COR-L47 (cell line): ENCODE measurements at places on chromosomes 7 and 10.

- DNase-seq: no peak
These were observed 233.4 kb downstream of the WDR37 start for GRCh38 chr10:1289591-1289990.

GRCh38 chr7:107560898-107561516 lies 2.7 kb downstream of the COG5 start:
- no peak for DNase-seq

DNA sequence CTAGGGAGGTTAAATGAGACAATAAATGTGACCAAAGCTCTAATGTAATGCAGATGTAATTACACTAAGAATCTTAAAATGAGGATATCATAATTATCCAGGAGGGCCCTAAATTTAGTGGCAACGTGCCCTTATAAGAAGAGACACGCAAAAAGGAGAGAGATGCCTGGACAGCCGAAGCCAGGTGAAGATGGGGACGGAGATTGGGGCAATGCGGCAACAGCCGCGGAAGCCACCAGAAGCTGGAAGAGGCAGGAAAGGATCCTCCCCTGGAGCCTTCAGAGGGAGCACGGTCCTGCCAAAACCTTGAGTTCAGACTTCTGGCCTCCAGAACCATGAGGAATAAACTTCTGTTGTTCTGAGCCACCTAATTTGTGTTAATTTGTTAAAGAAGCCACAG lies 25.3 kb upstream of the C10orf71 start:
- DNase-seq: no peak

DNA sequence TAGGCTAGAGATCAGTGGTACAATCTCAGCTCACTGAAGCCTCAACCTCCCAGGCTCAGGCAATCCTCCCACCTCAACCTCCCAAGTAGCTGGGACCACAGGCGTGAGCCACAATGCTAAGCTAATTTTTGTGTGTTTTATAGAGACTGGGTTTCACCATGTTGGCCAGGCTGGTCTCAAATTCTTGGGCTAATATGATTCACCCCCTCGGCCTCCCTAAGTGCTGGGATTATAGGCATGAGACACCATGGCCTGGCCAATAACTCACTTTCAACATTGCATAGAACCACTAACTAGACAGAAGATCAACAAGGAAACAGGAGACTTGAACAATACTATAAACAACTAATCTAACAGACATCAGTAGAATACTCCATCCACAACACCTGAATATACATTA lies 191.7 kb downstream of the LRRN3 start:
- no peak for DNase-seq

- no peak for DNase-seq
These were observed 1.4 kb downstream of the LRRC18 start for GRCh38 chr10:48938281-48938680.

- DNase-seq: peak; percentile 28
These were observed 9.3 kb downstream of the DIP2C start for GRCh38 chr10:680146-680545.

- DNase-seq: no peak
These were observed 387.3 kb upstream of the NPVF start for GRCh38 chr7:25615593-25615992.

GRCh38 chr10:69479240-69480067 lies 28.2 kb downstream of the TSPAN15 start:
- peak; percentile 9 for DNase-seq

DNA sequence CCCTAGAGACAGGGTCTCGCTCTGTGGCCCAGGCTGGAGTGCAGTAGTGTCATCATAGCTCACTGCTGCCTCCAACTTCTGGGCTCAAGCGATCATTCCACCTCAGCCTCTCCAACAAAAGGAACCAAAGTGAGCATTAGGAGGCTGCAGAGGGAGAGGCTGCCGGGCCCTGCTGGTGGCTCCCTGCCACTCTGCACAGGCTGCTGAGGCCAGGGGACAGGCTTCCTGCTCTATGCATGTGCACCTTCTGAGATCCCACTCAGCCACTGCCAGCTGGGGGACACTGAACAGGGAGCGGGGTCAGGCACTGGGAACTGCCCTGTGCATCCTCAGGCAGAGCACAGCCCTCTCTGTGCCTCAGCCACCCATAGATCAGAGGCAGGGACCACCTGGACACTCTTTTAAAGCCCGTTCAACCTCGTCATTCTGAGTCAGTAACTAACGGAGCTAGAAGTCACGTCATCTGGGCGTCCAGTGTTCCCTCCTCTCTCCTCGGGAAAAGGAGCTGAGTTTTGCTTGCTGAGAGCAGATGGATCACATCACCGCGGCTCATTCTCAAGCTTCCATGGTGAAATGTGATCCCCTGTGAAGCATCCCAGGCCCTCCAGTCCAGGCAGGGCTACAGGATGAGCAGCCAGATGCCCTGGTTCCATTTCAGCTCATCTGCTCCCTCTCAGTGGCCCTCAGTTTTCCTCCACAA lies 109.6 kb downstream of the MYL10 start:
- DNase-seq: no peak

DNA sequence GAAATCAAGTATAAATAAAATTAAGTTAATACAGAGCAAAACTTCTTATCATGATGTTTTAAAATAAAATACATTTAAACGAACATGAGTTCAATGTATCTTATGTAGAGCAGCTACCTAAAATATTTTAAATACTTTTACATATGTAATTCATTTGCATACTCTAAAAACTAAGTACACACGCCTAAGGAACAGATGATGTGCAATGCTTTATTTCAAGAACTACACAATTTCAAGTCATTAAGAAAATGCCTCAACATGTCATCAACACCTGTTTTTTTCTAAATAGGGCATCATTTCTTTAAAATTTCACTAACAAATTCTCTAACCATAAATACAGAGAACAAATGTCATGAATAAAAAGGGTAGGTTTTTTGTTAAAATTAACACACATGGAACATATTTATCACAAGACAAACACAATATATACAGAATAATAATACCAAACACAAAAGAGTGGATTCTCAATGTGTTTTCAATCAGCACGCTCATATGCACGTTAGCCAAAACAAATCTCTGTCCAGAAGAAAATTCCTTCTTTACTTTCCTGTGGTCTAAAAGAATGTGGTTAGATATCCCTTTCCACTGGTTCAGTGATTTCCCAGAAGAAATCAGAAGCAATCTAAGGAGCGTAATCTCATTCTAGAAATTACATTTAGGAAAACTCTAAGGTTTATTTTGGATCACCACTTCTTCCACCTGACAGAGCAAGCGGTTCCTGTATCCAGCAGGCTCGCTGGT lies 73.0 kb upstream of the PFKP start:
- DNase-seq: no peak

- DNase-seq: no peak
These were observed 817.6 kb downstream of the TNS3 start for GRCh38 chr7:46764100-46764936.

DNA sequence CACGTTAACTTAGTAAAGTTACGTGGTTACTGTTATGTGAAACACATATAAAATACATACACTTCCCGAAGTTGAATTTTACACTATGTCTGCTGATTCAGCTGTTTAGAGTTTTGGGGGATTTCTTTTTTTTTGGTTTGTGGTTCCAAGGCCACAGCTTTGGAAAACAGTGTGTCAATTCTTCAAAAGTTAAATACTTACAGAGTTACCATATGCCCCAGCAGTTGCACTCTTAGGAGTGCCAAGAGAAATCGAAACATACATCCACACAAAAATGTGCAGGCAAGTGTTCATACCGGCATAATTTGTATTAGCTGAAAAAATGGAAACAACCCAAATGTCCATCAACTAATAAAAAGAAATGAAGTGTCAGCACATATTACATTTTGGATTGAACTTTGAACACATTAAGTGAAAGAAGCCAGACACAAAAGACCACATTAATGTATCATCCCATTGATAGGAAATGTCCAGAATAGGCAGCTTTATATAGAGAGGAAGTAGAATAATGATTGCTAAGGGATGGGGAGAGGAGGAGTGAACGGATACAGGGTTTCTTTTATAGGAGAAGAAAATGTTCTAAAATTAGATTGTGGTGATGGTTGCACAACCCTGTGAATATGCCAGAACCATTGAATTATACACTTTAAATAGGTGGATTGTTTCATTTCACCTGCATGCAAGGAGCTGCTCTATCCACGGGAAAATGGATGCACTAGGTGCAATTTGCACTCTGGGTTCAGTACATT lies 17.6 kb downstream of the APBB1IP start:
- no peak for DNase-seq

DNA sequence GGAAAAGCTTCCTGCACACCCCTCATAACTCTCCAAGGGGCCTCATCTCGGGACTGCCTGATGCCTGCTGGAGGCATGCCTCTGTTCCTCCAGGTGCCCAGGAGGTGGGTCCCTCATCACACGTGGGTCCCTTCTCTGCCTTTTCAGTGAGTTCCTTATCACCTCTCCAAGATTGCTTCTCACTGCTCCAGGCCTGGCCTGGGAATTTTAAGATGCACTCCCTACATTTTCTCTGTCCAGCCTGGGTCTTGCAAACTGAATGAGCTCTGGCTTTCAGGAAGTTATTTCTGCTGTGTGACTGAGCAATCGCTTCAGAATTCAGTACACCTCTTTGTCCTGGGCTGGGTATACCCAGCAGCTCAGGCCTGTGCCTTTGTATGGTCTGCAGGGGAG lies 43.8 kb downstream of the LRRC18 start:
- DNase-seq: no peak

DNA sequence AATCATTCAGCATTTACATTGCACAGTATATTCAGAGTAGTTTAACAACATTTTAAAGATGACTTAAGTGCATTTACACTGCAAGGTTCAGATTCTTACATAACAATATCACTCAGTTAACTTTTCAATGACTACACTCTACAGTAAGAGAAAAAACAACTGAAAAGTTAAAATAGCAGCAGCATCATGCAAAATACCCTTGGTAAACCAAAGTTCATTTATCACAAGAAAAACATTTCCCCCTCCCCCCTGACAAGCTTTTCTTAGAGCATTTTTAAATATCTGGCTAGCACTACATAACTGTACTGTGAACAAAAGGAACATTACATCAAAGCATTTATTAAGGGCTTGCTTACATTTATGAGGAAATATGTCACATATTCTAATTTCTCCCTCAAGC lies 179.5 kb upstream of the HGF start:
- no peak for DNase-seq

DNA sequence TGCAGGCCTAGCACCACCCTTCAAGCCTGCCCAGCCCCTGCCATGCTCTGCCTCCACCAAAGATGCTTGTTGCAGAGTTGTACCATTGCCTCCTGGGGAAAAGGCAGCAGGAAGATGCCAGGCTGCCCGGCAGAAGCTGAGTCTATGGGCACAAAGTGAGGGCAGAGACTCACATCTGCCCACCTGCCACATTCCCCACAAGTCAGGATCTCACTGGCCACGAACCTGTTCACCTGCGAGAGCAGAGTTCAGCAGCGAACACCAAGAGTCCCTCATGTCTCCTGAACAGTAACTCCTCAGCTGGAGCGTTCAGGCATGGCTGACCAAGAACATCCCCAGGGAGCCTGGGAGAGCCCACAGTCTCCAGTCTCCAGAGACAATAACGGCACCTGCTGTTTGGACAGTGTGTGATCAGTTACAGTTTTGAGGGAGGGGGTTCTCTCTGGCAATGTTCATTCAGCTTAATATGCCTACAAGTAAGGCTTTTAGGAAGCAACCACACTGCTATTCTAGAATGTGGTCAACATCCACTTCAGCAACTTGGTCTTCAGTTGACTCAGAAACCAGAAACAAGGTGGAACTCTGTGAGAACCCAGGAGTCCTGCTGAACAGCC lies 78.5 kb downstream of the GRID1 start:
- DNase-seq: peak; percentile 40

DNA sequence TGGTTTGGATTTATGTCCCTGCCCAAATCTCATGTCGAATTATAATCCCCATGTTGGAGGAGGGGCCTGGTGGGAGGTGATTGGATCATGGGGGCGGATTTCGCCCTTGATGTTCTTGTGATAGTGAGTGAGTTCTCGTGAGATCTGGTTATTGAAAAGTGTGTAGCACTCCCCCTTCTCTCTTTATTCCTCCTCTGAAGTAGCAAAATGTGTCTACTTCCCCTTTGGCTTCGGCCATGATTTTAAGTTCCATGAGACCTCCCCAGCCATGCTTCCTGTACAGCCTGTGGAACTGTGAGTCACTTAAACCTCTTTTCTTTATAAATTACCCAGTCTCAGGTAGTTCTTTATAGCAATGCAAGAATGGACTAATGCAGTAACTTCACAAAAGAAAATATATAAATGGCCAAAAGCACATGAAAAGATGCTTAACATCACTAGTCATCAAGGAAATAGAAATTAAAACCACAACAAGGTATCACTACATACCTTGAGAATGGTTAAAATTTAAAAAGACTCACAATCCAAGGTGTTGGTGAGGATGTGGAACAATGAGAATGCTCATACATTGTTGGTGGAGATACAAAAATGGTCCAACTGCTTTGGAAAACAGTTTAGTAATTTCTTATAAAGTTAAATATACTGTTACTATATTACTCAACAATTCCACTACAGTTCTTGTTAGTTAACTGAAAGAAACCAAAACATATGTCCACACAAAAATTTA lies 218.7 kb downstream of the SNX10 start:
- DNase-seq: no peak

DNA sequence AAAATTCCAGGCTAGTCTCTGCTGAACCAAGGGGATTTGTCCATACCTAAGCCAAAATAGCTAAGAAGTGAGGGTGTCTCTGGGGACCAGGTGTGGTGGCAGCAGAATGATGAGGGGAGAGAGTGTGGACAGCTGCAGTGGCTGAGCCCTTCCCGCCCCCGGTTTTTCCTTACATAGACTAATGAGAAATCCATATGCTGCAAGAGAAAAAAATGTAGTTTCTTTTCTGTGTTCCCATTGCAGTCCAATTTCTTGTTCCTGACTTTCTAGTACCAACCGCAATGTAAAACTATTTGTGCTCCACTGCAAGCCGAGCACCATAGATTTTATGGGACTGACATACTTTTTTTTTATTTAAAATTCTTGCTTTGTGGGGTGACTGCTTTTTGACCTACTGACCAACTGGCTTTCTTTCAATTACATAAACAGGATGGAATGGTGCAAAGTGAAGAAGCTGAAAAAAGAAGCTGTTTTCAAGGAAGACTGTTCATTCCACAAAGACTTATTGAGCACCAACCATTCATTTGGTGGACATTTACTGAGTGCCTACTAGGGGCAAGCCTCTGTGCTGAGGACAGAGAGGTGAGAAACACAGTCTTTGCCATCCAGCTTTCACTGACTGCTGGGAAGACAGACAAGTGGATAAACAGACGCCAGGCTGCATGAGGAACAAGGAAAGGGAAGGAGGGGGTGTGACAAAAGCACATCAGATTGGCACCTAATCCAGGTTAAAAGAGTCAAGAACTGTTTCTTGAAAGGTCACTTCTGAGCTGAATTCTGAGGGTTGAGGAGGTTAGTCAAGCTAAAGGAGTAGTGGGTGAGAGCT lies 9.8 kb downstream of the CEP41 start:
- peak; percentile 28 for DNase-seq

DNA sequence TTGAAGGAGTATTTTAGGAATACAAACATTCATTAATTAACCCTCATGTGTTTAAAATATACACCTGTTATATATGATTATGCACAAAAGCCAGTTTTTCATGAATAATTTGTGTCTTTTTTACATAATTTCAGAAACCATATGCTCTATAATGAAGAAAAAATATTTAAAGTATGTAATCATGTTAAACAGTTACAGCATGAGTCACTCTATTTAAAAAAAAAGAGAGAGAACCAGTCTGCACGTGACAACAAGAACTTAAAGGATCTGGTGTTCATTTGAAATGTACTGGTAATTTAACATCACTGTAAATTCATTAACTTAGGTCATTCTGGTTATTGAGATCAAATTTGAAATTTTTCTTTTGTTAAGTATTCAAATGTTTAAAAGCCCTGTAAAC lies 228.5 kb downstream of the CACNB2 start:
- DNase-seq: no peak

GRCh38 chr10:17649836-17650235 lies 5.9 kb downstream of the STAM start:
- no peak for DNase-seq
